CD4-positive, alpha-beta T cell treated with Interleukin-10 for 1 hour (primary cell): ENCODE measurements at places on chromosomes 4 and X.

- DNase-seq = no peak
Observed at GRCh38 chr4:150415213-150415612, 166.7 kb upstream of the MAB21L2 start.

- peak; percentile 95 for DNase-seq
Observed at GRCh38 chr4:9691238-9692065, 90.0 kb upstream of the DRD5 start.

DNA sequence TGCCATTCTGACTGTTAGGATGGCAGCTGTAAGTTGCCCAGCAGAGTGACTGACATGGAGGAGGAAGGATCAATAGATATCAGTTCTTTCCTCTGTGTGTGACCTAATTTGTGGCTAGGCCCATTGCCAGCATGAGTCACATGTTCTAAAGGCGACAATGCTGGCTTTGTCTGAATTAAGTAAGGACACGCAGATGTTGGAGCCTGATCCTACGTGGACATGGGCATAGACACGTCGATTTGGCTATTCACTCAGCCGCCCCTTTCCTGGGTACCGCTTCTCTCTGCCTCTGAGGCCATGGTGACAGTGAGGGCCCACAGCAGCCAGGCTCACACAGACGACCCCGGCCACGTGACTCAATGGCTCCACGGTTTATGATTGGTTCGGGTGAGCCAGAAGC is 16.3 kb downstream of the PROM1 start:
- DNase-seq = no peak

DNA sequence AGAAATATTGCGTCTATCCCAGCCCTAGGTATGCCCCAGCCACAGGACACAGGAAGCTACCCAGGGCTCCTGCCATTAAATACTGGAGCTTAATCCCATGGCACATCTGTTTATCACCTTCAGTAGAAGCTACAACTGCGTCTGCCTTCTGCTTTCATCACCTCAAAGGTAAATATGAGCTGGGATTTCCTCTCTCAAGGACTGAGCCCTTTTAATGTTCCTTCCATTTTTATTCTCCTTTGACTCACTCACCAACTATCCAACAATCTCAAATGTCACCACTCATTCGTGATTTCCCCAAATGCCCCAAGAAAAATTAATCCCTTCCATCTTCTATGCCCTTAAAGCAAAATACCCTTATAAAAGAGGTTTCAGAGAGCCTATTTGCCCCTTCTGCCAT is 1.8 kb upstream of the MID1 start:
- DNase-seq = no peak

DNA sequence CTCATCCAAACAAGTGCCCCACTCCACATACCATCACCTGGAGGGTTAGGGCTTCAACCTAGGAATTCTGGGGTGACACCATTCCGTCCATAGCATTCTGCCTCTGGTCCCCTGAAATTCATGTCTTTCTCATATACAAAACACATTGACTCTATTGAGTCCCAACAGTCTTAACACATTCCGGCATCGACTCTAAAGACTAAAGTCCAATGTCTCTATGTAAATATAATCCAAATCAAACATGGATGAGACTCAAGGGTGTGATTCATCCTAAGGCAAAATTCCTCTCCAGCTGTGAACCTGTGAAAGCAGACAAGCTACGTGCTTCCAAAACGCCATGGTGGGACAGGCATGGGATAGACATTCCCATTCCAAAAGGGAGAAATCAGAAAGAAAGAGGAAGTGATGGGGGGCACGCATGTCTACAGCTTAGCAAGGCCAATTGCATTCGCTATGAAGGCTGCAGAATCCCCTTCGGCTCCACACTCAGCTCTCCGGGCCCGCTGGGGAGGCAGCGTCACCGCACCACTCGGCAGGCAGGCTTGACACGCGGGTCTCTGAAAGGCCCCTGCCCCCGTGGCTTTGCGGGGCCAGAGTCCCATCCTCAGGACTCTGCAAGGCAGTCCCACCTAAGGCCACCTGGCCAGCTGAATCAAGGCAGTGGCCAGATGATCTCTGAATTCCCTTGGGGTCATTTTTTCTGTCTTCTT is 53.2 kb downstream of the ADRA2C start:
- DNase-seq = no peak

DNA sequence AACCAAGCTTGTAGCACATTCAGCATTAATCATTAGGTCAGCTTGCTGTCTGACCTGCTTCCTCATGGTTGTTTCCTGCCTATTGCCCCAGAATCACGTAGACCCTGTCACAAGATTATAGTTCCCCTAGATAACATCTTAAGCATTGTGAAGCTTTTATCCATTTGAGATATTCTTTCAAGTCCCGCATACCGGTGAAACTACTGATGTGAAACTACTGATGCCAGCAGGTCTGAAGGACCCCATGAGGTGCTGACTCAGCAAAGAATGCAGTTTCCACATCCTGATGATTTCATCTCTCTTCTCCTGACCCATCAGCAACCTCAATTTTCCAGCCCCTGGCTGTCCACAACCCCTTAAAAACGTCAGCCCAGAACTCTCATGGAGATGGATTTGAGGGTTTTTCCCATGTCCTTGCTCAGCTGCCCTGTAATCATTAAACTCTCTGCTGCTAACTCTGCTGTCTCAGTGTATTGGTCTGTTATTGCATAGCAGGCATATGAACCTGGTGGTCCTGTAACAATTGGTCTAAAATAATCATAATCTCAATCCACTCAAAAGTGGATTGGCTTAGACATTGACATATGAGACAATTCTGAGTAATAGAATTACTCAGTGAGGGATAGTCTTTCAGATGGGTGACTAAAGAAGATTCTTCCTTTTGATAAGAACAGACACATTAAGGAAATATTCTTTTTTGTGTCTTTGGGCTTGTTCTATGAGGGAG is 26.3 kb upstream of the UBA6 start:
- no peak for DNase-seq

- no peak for DNase-seq
Observed at GRCh38 chrX:66015900-66016689, 23.8 kb downstream of the VSIG4 start.

DNA sequence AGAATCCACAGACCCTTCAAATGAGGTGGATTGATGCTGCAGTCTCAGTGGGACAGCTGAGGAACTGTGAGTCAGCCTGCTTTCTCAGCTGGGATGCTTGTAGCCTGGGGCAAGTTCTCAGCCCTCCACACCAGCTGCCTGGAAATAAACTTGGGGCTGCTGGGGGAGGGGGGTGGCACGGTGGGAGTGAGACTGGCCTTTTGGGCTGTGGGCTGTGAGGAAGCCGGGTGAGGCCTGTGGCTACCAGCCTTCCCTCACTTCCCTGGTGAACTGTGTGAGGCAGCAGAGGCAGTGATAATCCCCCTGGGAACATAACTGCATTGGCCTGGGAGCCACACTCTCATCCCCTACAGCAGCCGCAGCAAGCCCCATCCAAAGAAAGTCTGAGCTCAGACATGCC is 114.5 kb upstream of the GUCY1A1 start:
- no peak for DNase-seq

DNA sequence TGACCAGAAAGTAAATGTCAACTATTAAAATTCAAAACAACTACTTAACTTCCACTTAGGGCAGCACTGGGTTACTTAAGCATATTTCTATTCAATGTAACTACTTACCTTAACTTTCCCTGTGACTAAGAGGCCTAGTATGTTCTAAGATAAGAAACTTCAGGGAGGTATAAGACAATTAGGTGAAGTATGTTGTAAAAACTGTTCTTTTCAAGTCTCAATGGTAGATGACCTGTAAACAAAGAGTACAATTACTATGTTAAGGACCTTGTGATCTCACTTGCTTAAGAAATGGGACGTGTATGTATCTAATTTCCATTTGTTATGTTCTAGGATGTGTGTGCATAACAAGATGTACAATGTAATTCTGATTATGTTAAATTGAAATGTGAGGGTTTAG is 960.5 kb downstream of the CCSER1 start:
- no peak for DNase-seq
